ENCODE measurements at places on chromosomes 5 and 9. TPM values are rescaled to one million over a fixed set of nuclear protein-coding genes. Genes with fewer than 3 reads are reported as not detected.

The C5orf34 gene
- total RNA-seq: 9.0 TPM

The AGXT2 gene
- total RNA-seq: not detected

The ISL1 gene
- total RNA-seq: not detected

The MYORG gene
- total RNA-seq: 2.4 TPM

The CMYA5 gene
- total RNA-seq: not detected

The TGFBI gene
- total RNA-seq: 8.8 TPM

The NR6A1 gene
- total RNA-seq: 2.4 TPM

The CFAP77 gene
- not detected for total RNA-seq

DNA sequence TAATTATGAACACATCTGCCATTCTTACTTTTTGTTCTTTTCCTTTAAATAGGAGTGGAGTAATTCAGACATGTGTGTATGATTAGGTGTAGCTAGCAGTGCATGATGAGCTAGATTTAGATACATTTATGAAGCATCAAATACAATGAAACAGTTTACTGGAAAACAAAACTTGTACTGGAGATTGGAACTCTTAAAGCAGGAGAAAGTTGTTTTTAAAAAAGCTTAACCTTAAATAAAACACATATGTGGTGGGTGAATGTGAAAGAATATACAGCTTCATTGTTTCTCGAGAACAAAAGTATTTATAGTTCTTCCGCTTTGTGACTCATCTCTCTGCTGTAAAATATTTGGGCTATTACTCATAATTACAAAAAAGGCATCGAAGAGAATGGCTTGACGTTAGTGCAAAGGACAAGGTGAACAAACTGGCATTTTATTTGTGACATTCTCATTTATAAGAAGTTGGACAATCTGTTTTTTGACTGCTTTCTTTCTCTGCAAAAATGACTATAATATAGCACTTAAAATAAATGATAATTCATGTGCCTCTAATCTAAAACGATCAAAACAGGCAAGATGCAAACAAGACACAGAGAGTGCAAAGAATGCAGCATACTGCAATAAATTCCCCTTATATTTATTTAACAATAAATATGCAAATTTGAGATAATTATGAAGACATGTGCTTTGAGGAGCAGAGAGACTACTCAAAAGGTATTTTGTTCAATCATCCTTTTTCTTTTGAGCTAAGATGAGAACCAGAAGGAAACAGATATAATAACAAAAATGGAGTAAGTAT is 478.8 kb downstream of the CETN3 start:
- DNase-seq: no peak

GRCh38 chr5:82802954-82803353 is 274.2 kb downstream of the TMEM167A start:
- DNase-seq: no peak

DNA sequence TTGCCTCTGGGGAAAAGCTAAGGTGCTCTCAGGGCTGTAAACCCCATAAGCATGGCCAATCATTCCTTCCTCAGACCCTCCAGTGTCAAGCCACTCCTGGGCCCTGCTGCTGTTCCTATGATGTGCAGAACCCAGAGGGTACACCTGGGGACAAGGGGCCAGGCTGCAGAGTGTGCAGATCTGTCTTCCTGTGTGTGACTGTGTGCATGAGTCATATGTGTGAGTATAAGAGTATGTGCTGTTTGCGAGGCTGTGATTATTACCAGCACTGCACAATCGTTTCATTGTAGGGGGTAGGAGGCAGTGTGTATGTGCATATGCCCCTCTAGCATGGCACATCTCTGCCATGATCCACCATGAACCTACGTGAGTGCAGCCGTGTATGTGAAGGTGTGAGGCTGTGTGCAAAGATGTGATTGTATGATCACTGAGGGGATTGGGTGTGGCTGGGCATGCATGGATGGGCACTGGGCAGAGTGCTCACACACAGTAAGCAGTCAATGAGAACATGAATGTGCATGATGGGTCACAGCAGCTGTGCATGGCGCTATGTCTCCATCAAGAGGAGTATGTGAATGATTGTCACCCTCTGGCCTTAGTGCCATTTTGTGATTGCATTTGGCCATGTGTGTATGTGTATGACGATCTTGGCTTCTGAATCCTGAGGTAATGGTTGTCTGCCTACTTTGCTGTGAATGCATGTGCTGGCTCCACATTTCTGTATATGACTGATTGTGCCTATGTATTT is 2.4 kb upstream of the OR1K1 start:
- DNase-seq: no peak

DNA sequence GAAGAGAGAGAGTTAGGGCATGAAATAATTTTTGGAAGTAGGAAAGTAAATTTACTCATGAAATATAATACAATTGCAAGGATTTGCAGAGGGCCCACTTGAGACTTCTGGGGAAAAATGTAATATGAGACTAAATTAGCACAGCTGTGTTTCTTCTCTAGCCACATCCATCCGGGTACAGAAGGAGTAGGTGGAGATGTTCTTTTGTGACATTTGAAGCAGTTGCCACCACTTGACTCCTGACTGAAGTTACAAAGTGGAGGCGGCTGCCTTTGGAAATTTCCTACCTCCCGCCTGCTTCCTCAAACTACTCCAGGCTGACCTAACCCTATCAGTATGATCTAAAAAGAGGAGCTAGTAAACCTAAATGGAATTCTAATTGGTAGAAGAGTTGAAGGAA is 58.1 kb upstream of the SHISAL2B start:
- DNase-seq: no peak

DNA sequence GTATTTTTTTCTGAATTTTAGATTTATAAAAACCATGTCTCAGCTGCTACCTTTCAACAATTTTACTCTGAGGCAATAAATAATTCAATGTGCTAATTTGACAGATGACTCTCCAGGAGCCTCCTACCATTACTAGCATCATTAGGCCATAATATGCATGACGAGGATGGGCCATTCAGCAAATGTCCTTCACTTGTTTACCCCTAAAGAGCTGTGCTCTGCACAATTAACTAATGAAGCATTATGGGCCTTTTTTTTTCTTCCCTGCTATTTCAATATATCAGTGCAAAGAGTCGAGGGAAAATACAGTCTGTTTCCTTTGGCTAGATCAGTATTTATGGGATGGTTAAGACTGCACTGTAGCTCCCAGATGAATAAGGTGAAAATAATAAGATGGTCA is 627.2 kb downstream of the ISL1 start:
- DNase-seq: no peak

DNA sequence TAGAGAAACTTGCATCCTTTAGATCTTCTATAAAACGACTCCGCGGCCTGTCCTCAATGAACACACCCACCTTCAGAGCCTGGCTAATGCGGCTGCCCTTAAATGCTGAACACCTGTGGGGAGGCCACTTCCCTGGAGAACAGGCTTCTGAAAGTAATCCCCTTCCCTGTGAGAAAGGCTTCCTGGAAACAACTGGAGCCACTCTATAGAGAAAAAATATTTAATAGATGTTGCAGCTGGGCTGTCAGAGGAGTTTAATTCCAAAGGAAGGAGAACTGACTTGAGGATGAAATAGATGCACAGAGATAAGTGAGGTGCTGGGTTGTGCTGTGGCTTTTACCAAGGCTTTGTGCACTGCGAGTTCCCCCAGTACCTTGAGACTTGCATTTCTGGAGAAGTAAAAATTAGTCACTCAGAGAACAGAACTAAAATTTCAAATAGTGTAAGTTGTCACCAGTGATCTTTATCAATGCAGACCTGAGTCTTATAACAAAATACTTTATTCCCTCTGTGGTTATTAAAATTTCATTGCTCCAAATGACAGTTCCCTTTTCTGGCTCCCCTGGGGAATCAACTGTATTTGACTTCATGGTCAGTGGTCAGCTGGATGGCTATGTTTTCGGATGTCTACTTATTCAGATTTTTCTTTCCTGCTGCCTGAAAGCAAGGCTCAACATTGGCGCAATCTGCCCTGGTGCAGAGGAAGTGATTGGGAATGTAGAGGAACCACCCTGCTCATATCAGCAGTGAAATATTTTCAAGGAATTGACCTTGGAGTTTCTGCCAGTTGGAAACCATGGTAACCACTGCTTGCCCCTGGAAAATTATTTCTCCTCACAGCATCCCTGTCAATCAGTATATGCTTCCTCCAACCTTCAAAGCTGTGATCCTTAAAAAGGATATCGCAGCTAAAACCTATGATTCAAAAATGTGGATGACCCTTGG is 238.8 kb downstream of the SMARCA2 start:
- DNase-seq: no peak

DNA sequence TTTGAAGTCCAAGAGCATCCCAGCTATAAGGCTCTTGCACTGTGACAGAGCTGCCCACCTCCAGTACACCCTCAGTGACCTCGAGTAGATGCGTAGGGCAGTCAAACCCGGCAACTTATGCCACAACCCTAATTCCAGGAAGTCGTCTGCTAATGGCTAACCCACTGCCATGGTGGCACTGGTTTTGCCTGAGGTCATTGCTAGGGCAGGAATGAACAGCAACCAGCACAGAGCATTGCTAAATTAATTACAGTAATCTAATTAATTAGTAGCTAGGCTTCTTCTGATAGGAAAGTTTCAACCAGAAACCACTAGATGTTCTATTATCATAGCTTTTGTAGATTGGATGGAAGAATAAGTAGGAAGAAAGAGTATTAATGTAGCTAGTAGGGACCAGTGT is 122.8 kb downstream of the DPYSL3 start:
- DNase-seq: no peak

GRCh38 chr5:15388866-15389265 is 111.1 kb upstream of the FBXL7 start:
- DNase-seq: no peak

DNA sequence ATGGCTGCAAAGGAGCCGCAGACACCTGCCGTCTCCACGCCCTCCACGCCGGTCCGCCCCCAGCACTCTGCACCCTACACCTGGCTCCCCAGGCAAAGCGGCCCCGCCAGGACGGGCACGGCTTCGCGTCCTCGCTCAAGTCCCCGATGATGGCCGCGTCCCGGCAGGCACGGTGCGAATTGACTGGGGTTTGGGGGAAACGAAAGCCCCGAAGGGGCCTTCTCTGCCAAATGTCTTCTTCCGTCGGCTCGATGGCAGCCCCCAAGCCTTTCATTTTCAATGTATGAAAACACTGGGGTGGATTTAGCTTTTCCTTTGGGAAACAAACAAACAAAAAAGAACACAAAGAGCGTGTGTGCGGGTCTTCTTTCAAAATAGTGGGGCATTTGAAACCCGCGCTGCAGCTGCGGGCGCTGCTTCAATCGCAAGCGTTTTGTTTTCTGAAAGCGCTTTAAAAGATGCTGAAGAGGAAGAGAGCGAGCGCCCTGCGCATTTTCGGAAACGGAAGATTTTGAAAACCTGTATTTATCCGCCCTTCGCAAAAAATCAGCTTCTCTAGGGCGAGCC is 160.0 kb downstream of the RMI1 start:
- peak; percentile 7 for DNase-seq

- DNase-seq: peak; percentile 7
These were observed 44.5 kb upstream of the NR5A1 start for GRCh38 chr9:124551472-124552272.

- no peak for DNase-seq
These were observed 731.6 kb downstream of the DNAH5 start for GRCh38 chr5:13212886-13213285.

DNA sequence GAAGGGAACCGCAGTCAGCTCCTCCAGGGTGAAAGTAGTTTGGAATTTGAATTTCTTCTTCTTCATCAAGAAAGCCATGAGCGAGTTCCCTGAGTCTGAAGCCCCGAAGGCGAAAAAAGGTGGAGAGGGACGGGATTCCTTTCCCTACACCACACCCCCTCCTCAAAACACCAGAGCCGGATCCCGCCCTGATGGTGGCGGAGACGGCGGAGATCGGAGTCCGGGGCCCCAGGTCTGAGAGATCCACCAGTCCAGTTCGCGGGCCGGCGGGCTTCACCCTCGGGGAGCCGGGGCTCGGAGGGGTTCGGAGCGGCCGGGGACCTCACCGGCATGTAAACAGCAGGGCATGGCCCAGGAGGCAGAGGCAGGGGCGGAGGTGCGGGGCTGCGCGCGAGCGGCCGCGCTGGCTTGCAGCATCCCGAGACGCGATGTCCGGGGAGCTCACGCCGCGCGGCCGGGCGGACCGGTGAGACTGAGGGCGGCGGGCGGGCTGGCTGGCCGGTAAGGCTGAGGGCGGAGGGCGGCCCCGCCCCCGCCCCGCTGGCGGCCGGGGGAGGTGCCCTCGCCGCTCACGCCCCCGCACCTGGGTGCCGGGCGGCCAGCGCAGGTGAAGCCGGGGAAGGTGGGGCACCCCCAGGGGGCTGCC is 606 bp downstream of the EEIG1 start:
- peak; percentile 46 for DNase-seq

GRCh38 chr5:65480306-65480865 is 1.3 kb downstream of the ADAMTS6 start:
- DNase-seq: peak; percentile 15

DNA sequence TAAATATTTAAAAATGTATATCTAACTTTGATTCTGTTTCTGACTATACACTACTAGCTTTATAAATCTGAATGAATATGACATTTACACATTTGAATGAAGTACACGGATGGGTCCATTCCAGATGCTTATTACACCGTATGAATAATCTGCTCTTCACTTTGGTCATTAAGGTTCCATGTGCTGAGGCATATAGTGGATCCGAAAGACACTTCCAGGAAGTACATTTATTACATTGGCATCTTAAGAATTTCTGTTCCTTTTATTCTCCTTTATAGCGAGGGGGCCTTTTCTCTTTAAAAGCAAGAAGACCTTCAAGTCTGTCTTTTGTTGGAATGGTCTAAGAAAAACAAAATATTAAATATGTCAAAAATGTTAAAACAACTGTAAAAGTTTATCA is 147.6 kb downstream of the AUH start:
- no peak for DNase-seq

DNA sequence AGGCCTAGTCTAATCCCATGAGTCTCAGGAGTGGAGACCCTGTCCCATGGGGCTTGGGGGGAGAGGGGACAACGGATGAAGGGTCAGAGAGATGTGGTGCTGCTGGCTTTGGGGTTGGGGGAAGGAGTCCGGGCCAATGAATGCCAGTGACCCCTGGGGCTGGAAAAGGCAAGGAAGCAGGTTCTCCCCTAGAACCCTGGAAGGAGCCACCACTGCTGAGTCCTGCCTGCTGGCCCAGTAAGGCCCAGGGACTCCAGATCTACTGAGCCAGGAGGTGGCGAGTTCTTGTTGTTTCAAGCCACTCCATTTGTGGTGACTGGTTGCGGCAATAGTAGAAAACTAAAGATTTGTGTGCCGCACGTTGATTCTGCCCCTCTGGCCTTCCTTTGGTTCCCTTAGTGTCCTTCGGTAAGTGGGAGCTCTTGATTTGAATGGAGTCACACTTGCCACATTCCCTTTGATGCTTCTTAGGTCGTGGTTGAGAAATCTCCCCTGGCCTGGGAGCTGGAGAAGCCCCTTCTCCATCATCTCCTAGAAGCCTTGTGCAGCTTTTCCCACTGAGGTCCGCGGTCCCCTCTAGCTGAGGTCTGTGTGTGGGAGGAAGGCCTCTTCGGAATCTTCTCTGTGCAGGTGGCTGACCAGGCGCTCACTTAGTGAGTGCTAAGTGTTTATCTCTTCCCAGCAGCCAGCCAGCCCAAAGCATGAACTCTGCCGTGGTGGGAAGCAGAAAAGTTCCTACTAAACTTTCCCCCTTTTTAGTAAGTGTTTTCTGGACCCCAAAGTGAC is 9.0 kb downstream of the FCN1 start:
- no peak for DNase-seq
